ENCODE measurements at places on chromosomes 5 and 9.

GRCh38 chr5:14218480-14218879, 75.3 kb downstream of the TRIO start:
- DNase-seq = no peak

GRCh38 chr5:118029807-118030206, 958.5 kb downstream of the DTWD2 start:
- DNase-seq = no peak

GRCh38 chr5:73867345-73868335, 241.6 kb downstream of the ARHGEF28 start:
- DNase-seq = no peak

GRCh38 chr5:179616002-179616594, 7.4 kb downstream of the HNRNPH1 start:
- no peak for DNase-seq

DNA sequence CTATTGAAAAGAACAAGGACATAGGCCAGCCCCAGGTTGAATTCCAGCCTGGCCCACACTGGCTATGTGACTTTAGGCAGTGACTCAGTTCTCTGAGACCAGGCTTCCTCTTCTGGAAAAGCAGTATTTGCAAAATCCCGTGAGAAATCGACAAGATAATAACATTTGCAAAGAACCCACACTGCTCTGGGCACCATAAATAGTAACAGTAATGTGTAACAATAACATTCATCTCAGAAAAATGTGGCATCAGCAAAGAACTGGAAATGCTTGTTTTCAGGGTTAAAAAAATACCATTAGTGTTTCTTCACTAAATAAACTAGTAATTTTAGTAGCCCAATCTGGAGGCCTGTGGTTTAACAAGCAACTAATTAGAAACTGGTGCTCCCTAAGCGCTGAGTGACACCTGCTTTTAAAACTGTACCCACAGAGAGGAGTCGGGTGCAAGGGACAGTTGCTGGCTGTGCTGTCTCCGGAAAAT, 148.4 kb downstream of the TTLL11 start:
- DNase-seq = no peak

DNA sequence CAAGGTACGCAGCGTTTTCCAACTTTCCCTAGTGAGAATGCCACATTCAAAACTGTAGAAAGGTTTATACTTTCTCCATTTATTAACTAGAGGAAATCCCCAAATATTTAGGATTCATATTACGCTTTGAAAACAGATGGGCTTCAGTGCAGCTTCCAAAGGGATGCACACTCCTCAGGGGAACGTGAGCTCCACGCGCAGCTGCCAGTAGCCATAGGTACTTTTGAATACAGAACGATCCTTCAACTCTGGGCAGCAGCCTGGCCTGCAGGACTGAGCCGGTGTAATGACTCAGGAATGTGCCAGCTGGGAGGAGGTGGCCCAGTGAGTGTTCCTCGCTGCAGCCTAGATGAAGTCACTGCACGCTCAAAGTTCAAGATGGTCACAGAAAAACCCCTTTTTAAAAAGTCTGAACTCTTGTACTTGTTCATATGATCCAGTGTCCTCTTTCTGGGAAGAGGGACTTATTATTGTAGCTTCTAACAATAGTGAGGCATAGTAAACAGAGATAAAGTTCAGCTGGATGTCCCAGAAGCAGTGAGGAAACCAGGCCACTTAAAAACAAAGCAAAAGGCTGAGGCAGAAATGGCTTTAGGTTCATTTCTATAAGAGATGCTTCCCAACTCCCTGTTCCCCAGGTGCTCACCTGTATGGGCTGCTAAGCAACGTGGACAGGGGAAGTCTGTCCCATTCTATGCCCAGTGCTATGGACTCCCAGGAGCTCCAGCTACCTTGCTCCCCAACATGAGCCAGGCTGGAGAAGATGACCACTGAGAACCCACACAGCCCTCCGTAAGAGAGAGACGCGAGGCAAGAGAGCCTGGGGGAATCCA, 130.0 kb downstream of the LHFPL2 start:
- no peak for DNase-seq

GRCh38 chr5:95959051-95959887, 2.4 kb downstream of the ELL2 start:
- DNase-seq = no peak

- no peak for DNase-seq
Observed at GRCh38 chr5:8870349-8870958, 675.4 kb downstream of the SEMA5A start.

DNA sequence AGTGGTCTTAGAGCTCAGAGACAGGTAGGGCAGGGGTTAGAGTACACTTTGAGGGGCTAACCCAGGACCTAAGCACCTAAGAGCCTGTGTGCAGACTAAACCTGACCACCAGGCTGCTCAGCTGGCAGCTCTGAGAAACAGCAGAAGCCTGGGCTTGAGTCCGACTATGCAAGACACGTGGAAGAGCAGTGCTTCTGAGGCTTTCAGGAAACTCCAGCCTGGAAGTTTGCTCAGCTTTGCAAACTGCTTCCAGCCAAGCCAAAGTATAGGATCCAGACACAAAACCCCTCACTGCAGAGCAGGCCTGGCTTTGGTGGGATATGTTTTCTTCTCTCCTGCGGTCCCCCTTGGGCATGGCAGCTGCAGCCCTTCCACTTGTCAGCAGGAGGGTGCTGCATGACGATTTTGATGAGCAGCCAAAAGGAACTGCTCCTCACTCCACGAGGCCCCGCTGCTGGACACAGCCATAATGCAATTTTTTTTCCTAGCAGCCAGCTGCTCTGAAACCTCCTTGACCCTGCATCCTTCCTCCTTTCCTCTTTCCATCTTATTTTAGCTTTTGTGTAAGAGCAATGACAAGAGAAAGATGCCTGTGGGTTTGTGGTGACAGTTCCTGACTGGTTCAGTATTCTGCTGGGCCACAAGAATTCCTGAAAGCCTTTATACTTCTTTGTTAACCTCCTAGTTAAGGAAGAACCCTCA, 123.1 kb downstream of the LIFR start:
- no peak for DNase-seq

- DNase-seq = no peak
Observed at GRCh38 chr9:16726718-16727451, 143.6 kb downstream of the BNC2 start.

- DNase-seq = no peak
Observed at GRCh38 chr5:150989695-150990094, 30.7 kb upstream of the GPX3 start.

DNA sequence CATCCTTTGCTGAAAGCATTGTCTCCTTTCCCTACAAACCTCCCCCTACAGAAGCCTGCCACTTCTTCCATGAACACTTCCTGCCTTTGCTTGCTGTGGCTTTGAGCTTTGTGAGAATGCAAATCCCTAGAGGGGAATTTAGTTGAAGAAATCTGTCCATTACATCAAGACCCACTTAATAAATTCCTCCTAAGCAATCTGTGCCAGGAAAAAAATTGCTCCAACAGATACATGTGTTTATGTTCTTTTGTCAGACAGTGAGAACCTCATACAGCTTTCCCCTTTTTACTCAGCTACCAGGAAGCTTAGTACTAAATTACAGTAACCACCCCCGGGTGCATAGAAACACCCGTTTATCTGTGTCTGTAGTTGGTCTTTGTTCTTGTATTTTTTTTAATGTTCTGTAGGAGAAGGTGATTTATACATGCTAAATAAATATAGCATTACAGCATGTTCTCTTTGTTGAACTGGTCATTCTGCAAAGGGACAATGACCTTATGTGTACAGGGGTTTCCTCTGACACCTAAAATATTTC, 43.9 kb downstream of the SH3TC2 start:
- no peak for DNase-seq

DNA sequence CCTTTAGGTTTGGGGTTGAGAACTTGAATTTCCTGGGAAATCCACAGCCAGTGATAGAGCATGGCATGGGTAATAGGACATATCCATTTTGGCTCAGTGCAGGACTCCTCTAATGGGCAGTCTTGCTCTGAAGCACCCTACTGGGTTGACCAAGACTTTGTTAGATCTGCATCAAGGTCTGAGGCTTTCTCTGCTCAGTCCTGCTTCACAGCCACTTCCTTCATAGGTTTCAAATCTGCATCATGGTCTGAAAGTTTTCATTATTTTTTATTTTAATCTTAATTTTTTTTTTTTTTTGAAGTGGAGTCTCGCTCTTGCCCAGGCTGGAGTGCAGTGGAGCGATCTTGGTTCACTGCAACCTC, 36.5 kb downstream of the KIF2A start:
- DNase-seq = no peak

DNA sequence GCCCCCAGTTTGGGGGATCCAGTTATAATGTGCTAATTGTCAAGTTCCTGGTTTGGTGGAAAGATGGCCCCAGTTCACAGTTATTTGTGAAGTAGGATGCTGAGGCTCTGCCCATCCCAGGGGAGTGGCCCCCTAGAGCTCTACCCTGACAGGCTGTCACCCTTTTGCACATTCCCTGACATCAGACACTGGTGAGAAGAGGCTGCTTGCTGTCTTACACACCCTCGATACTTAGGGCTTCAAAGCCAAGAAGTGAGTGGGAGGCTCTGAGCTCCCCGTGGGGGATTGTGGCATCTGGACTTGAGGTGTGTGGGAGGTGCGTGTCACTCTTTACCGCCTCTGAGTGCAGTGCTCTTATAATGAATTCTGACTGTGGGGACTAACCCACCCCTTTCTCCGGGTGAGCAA, 168.5 kb downstream of the DOCK2 start:
- DNase-seq = no peak

GRCh38 chr5:157109744-157110143, 900 bp upstream of the HAVCR2 start:
- DNase-seq = no peak

- DNase-seq = no peak
Observed at GRCh38 chr9:135644631-135645218, 5.4 kb upstream of the GLT6D1 start.

DNA sequence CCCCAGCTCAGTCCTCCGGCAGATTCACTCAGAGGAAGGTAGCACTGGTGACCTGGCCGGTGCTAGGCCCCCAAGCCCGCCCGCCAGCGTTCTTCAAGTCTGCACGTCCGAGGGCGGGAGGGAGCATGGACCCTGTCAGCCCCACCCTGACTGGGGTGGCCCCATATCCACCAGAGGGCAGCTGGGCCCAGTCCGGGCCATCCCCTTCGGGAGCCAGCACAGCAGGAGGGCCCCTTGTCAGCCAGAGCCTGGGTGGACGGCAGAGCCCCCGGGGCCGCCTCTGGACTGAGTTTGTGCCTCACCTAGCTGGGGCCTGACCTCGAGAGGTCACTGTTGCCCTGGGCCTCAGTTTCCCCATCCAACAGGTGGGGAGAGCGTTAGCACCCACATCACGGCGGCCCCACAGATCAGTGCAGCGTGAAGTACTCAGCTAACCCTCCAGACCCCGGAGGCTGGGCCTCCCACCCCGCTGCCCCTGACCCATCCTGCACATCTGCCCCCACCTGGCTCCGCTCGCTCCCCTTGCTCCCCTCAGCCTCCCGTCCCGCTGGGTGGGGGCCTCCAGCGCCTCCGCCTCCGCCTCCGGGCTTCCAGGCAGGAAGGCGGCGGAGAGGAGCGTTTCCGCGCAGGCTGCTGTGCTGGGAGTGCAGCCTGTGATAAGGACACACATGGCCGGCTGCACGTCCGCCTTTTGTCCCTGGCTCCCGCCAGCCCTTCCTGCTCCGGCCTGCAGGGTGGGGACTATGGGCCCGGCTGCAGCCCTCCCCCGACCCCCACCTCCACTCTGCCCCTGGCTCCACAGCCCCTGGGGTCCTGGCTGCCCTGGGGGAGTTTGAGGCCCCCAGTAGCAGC, 16.6 kb upstream of the EGFL7 start:
- no peak for DNase-seq

GRCh38 chr9:20742833-20743232, 58.8 kb downstream of the FOCAD start:
- DNase-seq = no peak

DNA sequence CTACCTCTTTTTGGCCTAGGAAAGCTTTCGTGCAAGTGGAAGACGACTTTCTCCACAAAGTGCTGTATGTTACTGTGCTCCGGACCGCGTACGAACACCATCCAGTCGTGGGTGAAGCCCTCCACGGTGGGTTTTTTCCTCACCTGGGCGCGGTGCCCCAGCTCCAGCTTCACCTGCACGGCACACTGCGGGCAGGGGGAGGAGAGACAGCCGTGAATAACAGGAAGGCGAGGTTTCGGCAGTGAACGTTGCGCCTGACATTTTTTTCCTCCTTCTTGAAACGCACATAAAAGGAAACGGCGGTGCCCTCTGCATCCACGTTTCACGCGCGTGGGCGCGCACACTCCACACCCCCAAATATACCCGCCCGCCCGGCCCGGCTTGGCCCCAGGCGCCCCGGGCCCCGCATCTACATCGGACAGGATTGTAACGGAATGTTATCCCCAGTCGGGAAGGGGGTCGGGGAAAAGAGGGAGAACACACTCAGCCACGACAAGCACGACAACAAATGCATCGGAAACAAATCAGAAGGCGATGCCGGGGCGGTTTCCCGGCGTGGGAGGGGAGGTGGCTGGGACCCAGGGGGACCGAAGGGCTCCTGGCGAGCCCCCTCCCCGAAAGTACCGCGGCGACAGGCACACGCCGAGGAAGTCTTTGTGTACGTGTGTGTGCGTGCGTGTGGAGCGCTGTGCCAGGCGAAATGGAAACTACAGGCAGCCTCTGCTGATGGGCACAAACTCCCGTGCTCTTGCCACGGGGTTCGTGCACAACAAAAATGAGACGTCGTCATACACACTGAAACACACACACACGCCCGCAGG, 1.4 kb downstream of the MLLT3 start:
- DNase-seq = no peak

DNA sequence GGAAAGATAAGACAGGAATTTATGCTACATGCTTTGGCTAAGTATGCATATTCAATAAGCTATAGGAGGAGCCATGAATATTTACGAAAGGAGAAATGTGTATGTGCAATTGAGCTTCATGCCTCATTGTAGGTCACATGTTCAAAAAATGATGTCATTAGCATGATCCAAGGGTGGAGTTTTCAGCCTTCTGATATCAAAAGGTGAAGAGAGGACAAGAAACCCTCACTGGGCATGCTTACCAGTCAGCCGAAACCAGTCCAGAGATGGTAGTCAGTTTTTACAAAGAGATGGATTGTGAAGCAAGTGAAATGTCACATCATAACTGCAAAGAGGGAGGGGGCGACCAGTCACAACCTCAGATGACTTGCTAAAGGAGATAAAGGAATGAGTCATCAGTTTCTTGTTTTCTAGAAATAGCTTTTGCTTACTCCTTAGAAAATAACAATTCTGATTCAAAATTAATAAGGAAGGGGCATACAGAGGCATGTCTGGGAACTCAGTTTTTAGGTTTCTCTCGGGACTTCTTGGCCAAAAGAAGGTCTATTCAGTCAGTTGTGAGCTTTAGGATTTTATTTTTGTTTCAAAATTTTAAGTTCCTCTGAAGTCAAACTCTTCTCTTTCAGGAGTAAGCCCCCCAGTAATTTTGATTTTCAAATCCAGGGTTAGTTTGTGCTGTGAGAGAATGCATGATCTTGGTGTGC, 1067.8 kb upstream of the EDIL3 start:
- no peak for DNase-seq

- no peak for DNase-seq
Observed at GRCh38 chr5:87079219-87079618, 188.5 kb upstream of the RASA1 start.

GRCh38 chr9:135480071-135480939, 723 bp downstream of the PPP1R26 start:
- DNase-seq = no peak

GRCh38 chr5:101080462-101081240, 177.6 kb upstream of the ST8SIA4 start:
- DNase-seq = no peak
